Fibroblast of villous mesenchyme (primary cell): ENCODE measurements at places on chromosomes 7 and 10.

GRCh38 chr7:153385502-153385901 is 626.0 kb downstream of the ACTR3B start:
- DNase-seq: no peak

DNA sequence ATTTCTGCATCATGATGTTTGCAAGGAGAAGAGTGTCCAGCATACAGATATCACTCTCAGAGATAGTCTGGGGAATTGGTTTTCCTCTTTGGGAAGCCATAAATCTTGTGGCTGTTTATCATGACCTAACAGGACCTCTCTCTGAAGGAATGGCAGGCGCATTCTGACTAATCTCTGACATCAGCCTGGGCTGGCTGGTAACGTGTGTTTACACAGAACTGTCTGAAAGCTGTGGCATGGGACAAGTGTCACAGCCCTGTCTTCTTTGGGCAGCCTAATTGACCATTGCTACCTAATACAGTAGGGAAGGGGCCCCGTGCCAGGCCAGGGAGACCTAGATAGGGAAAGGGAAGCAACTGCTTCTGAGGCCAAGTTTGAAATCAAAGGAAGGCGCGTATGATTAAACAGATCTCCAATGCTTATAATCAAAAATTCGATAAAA is 73.9 kb upstream of the CABCOCO1 start:
- peak; percentile 23 for DNase-seq

DNA sequence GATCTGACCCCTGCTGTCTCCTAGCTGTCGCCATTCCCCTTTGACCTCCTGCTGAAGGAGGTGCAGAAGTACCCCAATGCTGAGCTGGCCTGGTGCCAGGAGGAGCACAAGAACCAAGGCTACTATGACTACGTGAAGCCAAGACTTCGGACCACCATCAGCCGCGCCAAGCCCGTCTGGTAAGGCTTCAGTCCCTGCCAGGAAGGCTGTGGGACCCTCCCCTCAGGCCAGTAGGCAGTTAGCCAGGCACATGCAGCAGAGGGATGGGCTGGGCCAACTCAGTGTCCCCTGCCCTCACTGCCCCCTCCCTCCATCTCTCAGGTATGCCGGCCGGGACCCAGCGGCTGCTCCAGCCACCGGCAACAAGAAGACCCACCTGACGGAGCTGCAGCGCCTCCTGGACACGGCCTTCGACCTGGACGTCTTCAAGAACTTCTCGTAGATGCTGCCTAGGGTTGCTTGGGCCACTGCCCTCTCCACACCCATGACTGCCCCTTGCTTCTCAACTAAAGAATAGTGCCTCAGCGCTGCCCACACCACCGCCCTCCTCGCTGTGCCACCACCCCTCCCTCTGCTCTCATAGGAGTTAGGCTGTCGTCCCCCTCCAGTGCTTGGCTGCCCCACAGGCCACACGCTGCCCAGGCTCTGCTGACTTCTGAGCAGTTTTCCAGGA is 41.0 kb upstream of the ZMIZ2 start:
- DNase-seq: no peak

DNA sequence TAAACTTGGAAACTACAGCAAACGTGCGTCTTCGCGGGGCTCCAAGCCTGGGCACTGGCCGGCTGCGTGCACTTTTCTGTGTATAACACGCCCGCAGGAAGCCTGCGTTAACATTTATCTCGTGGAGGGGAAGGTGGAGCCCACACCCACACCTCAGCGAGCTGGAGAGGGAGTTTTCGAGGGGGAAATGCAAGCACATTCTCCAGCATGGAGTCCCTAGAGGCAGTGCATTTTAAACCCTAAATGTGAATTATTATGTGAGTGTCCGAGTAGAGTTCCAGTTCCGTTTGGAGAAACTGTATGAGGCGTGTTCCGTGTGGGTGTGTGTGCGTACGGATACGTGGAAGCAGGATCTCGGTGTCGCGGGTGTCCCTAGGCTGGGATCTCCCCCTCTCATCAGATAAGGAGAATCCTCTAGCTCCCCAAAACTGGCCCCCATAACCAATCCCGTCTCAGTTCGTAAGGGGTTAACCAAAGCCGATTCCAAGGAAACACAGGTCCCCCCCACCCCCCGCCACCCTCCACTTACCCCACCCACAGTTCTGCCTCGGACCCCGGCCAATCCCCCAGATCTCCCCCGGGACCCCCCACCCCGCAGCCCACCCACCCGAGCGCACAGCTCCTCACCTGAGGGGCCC is 403 bp downstream of the CDK6 start:
- DNase-seq: peak; percentile 35

DNA sequence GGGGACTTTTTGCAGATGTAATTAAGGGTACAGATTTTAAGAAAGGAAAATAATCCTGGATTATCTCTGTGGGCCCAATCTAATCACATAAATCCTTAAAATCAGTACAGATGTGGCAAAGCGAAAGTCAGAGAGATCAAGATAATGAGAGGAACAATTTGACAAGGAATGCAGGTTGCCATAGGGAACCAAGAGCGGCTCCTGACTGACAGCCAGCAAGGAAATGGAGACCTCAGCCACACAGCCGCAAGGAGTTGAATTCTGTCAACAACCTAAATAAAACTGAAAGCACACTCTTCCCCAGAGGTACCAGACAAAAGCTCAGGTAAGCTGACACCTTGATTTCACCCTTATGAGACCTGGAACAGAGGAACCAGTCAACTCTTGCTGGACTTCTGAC is 3.4 kb upstream of the PNPLA8 start:
- no peak for DNase-seq

GRCh38 chr10:77333610-77334340 is 303.8 kb downstream of the KCNMA1 start:
- DNase-seq: no peak

DNA sequence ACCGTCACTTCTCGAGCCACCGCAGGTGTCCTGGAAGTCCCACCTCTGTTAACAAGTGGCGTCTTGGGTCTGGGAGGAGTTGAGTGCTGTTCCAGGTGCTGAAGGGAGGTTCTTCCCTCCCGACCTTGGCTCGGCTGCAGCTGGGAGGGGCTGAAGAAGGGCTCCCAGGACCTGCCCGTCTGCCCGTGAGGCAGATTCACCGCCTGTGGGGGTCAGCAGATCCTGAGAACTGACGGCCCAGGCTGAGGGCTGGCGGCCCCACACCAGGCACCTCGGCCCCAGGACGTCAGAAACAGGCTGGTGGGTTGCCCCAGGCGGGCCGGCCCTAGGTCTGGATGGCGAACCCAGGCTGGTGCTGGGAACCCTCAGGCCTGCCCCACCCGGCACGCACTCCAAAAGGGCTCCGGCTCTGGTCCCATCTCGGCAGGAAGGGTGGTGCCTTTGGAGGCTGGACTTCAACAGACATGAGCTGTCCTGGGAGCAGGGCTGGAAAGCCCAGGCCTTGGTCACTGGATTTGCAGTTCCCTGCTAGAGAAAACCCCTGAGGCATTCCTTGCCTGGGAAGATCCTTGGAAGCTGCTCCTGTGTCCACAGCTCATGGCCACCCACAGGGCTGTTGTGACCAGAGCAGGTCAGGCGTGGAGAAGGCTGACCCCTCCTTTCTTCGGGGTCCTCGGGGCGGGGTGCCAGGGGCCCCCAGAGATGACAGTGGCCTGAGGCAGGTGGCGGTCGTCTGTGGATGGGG is 42.6 kb upstream of the CFAP46 start:
- DNase-seq: no peak

DNA sequence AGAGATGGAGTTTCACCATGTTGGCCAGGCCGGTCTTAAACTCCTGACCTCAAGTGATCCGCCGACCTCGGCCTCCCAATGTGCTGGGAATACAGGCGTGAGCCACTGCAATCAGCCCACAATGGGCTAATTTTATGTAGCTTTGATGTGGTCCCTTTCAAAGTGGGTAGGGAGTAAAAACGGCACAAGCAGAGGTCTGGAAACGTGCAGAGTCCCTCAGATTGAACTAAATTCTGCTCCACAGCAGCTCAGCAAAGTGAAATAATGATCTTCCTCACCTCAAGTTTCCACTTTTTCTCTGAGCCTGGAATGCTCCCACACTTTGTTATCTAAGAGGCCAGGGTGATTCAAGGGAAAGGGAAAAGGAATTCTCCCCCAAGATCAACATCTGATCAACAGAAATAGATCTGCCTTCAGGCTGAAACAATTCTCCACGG is 6.1 kb downstream of the CCDC3 start:
- DNase-seq: no peak

- peak; percentile 77 for DNase-seq
These were observed 185.0 kb upstream of the TMEM196 start for GRCh38 chr7:19958309-19958896.

DNA sequence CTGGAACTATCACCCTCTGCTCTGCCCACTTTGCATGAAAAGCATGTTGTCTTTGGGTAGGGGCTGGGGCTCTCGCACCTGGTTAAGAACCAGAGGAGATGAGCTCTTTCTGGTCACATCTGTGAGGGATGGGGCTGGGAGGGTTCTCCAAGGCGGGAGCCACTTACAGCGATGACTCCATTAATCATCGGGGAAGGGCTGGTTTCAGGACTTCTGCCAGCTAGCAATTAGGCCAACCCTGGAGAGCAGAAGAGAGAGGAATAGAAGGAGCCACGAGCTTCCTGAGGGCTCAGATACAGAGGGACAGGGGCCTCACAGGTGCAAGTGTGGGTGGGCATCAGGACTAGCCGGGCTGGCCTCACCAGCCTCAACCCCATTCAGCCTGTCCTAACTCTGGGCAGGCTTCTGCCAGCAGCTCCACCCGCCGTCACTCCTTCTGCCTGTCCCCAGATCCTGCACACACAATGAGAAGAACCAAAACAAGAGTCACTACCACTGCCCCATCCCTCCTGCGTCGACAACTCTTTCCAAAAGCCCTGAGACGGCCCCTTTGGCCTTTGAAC is 8.4 kb downstream of the AQP1 start:
- no peak for DNase-seq

GRCh38 chr10:76403912-76404311 is 972.5 kb downstream of the LRMDA start:
- DNase-seq: peak; percentile 44

DNA sequence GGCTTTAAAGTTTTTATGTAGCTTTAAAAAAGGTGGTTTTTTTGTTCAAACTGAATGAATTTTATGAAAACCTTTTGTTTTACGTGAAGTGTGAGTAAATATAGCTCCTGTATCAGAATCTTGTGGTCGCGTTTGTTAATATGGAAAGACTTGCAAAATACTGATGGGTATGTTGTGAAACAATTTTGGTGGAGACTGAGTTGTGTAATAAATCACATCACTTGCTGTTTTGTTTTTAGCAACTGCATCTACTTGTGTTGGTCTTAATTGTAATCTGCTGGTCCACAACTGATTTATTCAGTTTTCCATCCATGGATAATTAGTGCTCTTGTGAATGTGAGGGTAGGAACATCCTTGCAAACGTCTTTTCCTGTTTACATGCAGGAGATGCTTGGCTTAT is 10.5 kb downstream of the PLXDC2 start:
- DNase-seq: peak; percentile 75

- DNase-seq: no peak
These were observed 715.2 kb downstream of the SUGCT start for GRCh38 chr7:40850017-40850416.

DNA sequence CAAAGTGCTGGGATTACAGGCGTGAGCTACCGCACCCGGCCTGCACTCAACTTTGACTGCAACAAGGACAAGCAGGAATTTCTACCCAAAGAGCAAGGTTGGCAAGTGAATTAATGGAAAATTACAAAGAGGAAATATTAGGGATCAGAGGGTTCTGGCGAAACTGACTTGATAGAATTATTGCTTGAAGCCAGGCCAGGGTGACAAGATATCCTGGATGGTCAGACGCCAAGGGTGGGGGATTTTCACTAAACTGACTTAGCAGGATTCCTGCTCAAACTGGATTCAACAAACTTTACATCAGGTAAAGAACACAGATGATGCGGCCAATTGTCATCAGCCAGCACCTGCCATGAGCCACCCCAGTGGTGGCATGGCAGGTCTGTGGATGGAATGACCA is 603.6 kb upstream of the MGMT start:
- no peak for DNase-seq

- DNase-seq: no peak
These were observed 16.9 kb downstream of the PIK3CG start for GRCh38 chr7:106881984-106882383.
